ENCODE measurements at places on chromosomes 7 and 10.
A peak's percentile ranks its signal among the peaks of the same experiment; 100 is the strongest.

- DNase-seq = peak; percentile 25
These were observed 115.9 kb upstream of the ADAM12 start for GRCh38 chr10:126504063-126504760.

DNA sequence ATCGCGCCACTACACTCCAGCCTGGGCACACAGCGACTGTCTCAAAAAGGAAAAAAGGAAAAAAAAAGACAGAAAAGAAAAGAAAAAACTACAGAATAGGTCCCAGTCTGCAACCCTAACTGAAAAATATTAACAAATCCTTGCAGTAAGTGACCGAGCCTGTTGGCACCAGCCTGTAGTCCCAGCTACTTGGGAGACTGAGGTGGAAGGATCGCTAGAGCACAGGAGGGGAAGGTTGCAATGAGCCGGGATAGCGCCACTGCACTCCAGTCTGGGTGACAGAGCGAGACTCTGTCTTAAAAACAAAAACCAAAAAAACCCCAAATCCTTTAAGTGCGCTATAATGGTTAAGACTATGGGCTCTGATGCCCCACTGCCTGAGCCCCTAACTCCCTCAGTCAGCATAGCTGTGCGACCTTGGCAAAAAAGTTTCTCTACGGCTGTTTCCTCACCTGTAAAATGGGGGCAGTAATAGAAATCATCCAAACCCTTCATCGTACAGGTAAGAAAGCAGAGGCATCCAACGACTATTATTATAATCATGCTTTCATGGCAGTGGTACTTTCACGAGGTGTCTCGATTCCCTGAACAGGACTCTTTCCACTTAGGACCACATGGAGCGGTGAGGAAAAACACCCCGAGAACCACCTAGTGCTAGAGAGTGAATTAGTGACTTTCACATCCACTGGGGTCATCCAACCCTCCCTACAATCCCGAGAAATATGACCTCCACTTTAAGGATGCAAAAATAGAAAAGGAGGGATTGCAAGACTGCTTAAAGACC lies 755 bp downstream of the TOMM7 start:
- no peak for DNase-seq

DNA sequence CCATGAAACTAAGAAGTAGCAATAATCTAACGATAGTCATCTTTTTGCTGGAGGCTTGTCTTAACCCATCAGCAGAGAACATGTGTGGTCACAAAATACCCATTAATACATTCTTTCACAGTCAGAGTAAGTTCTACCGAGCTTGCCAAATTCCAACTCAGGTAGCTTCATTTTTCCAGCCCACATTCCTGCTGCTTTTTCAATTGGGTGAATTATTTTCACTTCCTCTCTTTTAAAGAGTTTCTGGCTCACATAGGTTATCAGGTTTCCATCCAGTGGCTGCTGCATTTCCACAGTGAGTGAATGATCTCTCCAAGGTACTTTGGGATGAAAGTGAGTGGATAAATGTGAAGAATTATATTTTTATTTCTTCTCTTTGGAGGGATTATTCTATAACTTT lies 233.1 kb downstream of the SEMA3E start:
- DNase-seq = no peak

- DNase-seq = no peak
These were observed 160.0 kb downstream of the PDE1C start for GRCh38 chr7:31910191-31910590.

DNA sequence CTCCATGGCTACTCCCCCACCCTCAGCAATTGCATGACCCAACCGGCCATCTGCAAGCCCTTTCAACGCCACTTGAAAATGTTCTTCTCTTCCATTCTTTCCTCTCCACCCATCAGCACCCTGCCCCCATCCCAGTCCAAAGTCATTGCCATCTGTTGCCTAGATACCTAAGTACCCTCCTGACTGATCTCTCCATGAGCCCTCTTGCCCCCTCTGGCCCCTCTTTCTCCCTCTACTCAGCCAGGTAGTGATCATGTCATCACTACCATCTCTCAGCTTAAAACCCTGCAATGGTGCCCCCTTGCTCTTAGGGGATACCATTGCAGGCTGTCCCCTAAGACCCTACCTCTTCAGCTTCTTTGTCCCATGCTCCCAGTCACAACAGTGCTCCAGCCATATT lies 30.5 kb upstream of the BTRC start:
- no peak for DNase-seq
